ENCODE measurements at places on chromosomes 3 and 15.
A peak's percentile ranks its signal among the peaks of the same experiment; 100 is the strongest.

- no peak for DNase-seq
Measured at GRCh38 chr3:25171897-25172296, 256.2 kb upstream of the RARB start.

DNA sequence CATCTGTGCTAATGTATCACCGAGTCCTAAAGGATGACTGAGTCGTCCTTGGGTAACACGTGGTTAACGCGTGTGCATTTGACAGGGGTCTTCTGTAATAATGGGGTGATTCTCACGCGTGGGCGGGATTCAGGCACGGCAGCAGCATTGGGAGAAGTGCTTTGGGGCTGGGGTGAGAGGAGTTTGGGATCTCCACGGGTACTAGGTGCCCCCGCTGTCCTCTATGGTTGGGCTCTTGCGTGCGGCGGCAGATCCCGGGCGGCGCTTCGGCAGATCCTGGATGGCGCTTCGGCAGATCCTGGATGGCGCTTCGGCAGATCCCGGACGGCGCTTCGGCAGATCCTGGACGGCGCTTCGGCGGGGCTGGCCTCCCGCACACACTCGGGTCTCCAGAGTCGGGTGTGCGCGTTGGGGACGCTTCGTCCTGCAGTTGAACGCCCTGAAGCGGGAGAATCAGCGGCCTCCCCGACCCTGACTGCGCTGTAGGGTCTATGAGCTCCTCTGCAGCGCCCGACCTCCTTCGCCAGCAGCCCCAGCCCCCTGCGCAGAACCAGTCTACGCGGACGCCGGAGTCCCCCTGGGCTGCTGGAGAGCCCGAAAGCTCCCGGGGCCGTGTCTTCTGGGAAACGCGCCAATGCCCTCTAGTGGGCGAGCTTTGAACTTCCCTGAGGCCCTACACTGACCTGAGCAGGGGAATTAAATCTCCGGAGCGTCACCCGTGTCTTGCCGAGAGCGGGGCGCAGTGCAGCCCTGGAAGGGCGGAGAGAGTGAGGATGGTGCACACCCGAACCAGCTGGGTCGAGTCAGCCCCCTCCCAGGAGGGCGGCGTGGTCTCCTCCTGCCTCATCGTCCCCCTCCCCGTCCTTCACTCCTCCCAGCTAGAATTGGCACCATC lies 48.1 kb upstream of the EPHB3 start:
- DNase-seq, result peak; percentile 60

DNA sequence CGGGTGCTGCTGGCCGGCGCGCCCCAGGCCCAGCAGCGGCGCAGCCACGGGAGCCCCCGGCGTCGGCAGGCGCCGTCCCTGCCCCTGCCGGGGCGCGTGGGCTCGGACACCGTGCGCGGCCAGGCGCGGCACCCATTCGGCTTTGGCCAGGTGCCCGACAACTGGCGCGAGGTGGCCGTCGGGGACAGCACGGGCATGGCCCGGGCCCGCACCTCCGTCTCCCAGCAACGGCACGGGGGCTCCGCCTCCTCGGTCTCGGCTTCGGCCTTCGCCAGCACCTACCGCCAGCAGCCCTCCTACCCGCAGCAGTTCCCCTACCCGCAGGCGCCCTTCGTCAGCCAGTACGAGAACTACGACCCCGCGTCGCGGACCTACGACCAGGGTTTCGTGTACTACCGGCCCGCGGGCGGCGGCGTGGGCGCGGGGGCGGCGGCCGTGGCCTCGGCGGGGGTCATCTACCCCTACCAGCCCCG lies 777 bp downstream of the LOXL1 start:
- no peak for DNase-seq

DNA sequence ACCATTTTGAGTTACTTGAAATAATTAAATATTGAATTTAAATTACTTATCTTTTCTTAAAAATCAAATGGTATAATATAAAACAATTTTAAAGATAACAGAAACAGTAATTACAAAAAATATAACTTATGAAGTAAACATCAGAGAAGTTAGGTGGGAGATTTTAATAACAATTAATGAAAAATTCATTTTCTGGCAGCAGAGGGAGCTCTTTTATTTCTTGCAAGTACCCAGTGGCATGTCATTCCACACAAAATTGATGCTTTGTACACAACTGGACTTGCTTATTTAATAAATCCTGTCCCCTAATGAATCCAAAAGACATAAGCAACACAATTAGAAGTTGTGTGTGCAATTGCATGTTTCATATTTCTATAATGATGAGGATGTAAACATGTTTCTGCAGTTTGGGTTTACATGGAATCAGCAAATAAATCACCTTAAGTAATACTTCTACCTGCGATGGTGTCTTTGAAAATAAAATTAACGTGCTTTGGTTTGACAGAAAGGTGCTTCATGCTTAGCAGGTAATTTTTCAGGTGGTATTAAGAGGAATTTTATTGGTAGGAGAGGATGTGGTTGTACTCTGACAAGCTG lies 861.3 kb downstream of the ZPLD1 start:
- DNase-seq, result no peak

DNA sequence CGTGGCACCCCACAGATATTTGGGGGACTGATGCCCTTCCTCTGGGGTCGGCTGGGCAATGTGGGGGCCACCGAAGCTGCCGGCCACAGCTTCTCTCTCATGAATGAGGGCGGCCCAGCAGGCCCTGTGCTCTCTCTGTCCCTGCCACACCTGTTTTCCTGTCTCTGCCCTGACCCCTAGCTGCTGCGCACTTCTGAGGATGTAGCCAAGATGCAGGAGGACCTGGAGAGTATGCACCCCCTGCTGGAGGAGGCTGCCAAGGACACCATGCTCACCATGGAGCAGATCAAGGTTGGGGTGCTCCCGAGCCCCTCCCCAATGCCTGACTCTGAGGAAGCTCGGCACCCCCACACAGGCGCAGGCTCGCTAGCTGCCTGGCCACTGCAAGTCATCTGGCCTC lies 59.7 kb downstream of the SEMA3G start:
- no peak for DNase-seq

DNA sequence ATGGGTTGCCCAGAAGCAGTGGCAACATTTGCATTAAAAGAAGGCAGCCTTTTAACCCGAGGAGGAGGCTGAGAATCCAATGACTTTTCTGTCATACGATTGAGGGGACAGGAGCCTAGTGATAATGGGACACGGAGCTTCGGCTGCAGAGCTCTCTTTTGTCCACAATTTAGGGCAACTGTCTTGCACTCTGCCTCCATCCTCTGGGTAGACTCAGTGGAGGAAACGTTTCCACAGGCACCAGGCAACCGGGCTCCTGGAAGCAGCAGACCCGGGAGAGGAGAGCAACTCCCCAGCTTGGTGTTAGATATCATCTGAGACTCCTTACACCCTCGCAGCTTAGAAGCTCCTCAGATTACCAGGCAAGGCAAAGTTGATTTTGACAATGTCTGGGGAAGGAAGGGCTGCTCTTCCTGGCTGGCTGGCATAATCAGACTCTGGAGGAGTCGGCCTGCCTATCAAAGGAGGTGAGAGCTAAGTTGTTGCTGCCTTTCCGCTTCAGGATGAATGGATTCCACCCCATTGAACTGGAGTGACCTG lies 43.5 kb upstream of the RNU6-1 start:
- no peak for DNase-seq

- DNase-seq, result no peak
Measured at GRCh38 chr15:42608110-42608531, 32.7 kb downstream of the STARD9 start.

DNA sequence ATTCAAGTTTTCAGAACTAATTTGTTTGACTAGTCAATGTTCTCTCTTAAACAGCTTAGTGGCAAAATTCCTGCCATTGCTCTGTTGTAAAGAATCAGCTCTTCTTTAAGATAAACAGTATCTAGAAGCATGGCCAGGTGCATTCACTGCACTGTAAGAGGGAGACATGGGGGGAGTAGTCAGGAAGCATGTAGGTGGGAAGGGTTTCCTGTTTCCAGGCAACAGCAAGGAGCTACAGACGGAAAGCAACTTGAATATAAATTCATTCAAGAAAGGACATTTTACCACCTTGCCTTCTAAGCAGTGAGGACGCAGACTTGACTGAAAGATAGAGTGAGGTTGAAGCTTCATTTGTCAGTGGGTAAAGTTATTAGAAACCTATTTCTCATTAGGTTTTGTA lies 55.3 kb downstream of the BBX start:
- no peak for DNase-seq

DNA sequence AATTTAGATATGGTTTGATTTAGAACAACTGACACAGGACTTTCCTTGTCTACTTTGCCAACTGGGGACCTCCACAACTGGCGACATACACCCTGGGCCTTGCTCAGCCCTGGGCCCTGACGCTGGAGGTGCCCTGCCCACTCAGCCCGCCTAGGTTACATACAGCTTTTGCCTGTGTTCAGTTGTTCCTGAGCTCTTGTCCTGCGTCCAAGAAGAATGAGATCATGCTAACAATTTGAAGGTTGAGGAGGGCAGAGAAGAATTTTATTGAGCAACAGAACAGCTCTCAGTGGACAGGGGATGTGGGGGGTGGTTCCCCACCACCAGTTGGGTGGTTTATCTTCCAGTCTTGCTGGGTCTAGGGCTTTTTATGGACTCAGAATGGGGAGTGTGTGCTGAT lies 67.9 kb downstream of the IQCH start:
- no peak for DNase-seq

- no peak for DNase-seq
Measured at GRCh38 chr3:171461525-171461917, 1.3 kb upstream of the TNIK start.

DNA sequence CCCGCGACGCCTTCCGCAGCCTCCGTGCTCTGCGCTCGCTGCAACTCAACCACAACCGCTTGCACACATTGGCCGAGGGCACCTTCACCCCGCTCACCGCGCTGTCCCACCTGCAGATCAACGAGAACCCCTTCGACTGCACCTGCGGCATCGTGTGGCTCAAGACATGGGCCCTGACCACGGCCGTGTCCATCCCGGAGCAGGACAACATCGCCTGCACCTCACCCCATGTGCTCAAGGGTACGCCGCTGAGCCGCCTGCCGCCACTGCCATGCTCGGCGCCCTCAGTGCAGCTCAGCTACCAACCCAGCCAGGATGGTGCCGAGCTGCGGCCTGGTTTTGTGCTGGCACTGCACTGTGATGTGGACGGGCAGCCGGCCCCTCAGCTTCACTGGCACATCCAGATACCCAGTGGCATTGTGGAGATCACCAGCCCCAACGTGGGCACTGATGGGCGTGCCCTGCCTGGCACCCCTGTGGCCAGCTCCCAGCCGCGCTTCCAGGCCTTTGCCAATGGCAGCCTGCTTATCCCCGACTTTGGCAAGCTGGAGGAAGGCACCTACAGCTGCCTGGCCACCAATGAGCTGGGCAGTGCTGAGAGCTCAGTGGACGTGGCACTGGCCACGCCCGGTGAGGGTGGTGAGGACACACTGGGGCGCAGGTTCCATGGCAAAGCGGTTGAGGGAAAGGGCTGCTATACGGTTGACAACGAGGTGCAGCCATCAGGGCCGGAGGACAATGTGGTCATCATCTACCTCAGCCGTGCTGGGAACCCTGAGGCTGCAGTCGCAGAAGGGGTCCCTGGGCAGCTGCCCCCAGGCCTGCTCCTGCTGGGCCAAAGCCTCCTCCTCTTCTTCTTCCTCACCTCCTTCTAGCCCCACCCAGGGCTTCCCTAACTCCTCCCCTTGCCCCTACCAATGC lies 2.0 kb downstream of the ISLR start:
- DNase-seq, result no peak

DNA sequence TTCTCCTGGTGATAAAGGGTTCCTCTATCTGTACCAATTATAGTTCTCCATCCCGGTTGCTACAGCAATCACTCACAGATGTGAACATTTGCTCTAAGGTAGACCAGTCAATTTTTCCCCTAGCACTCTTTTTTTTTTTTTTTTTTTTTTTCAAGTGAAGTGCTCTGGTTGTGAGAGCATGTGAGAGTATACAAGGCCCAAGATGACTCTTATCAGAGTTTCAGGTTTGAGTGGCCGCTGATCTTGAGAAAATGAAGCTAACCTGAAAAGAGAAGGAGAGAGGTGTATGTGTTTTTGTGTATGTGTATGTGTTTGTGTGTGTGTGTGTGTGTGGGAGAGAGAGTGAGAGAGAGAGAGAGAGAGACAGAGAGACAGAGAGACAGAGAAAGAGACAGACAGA lies 44.4 kb upstream of the OTOL1 start:
- no peak for DNase-seq

DNA sequence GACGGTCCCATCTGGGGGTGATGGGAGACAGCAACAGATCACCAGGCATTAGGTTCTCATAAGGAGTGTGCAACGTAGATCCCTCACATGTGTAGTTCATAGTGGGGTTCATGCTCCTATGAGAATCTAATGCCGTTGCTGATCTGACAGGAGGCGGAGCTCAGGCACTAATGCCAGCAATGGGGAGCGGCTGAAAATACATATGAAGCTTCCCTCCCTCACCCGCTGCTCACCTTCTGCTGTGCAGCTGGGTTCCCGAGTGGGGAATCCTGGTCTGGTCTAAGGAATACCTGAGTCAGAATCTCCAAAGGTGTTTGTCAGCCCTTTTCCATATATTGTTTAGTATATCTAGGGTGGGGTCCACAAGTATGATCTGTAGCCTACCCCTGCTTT lies 52.3 kb downstream of the CHD2 start:
- no peak for DNase-seq

GRCh38 chr3:197364410-197365071 lies 66.1 kb upstream of the DLG1 start:
- DNase-seq, result peak; percentile 49
